ENCODE measurements at places on chromosomes 5 and 9.

- DNase-seq = no peak
These were observed 11.2 kb downstream of the MVB12B start for GRCh38 chr9:126337729-126338372.

- no peak for DNase-seq
These were observed 76.2 kb downstream of the SH3TC2 start for GRCh38 chr5:148986636-148987035.

GRCh38 chr5:62509806-62510205 is 68.8 kb upstream of the LRRC70 start:
- no peak for DNase-seq

DNA sequence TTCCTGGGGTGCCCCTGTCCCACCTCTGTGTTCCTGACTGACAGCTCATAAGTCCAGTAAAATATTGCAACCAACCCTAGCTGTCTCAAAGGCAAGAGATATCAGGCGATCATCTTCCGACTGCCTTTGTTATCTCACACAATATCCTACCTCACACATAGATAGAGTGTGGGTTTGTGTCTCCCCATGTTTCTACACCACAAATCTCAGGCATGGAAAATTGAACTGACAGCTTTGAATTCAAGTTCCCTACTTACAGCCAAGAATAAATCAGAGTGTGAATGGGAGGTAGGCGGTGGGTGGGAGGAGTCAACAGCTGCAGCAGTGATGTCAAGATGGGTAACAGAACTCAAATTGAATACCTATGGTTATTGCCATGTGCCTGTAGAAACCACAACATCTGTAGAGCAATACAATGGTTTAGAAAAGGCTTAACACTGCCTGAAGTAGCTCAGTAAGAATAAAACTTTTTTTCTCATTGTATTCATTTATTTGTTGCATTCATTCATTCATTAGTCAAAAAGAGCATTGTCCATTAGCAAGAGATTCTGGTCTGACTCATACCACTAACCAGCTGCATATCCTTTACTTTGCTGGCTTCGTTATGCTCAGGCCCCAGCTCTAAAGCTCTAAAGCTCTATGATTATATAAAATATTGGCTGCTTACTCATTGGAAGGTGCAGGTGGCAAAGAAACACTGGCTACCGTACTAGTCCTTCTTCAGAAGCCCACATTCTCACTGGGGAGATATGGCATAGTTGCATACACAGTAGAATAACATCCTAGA is 108.2 kb upstream of the DMAC1 start:
- DNase-seq = no peak

DNA sequence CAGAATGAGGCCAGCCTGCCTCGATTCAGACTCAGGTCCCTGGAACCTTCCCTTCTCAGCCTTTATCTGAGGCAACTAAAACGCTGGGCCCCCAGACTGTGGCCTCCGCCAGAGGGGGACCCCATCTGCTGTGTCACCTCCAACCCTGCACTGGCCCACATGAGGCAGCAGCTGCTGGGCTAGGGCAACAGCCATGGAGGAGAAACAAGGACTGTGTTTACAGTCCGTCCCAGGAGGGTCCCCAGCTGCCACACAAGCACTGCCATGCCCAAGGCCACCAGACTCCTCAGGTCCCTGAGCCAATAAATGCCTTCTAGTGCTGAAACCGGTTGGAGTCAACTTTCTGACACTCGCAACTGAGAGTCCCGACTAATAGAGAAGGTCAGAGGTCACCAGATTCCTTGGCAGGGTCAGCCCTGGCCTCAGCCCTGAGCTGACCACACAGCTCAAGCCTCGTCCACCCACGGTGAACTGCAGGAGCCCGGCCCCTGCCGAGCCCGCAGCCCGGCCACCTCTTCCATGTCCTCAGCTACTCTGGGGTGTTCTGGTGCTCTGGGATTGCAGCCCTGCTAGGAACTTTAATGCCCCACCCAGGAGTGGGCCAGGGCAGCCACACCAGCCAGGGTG is 77.0 kb downstream of the ZNF354C start:
- DNase-seq = no peak
